A549 treated with Hydrocortisone at 1 μM for 4 hours (cell line): ENCODE measurements at places on chromosomes 2 and 18. TPM values are rescaled to one million over a fixed set of nuclear protein-coding genes. Genes with fewer than 3 reads are reported as not detected.

The RTP5 gene
- total RNA-seq = not detected in 5 replicates

The LRATD1 gene
- total RNA-seq = 0.05 to 0.10 TPM (median 0.10 TPM) in 5 replicates

The OXER1 gene
- total RNA-seq = not detected in 5 replicates

The TMEM17 gene
- total RNA-seq = 3.6 to 5.2 TPM (median 4.8 TPM) in 5 replicates

The ITPRIPL1 gene
- not detected in 5 replicates for total RNA-seq

The SLC66A3 gene
- 32.8 to 41.3 TPM (median 36.3 TPM) in 5 replicates for total RNA-seq

The PSMD1 gene
- 109 to 120 TPM (median 117 TPM) in 5 replicates for total RNA-seq

The IL1F10 gene
- not detected in 5 replicates for total RNA-seq
